ENCODE measurements at places on chromosomes 7 and 10. TPM values are rescaled to one million over a fixed set of nuclear protein-coding genes. Genes with fewer than 3 reads are reported as not detected.
A peak's percentile ranks its signal among the peaks of the same experiment; 100 is the strongest.

SORCS3 gene
- total RNA-seq = 0.68 TPM

FEZF1 gene
- 0.41 TPM for total RNA-seq

TMEM130 gene
- total RNA-seq = 0.15 TPM

PNLIPRP1 gene
- total RNA-seq = not detected

PRSS37 gene
- total RNA-seq = not detected

DNA sequence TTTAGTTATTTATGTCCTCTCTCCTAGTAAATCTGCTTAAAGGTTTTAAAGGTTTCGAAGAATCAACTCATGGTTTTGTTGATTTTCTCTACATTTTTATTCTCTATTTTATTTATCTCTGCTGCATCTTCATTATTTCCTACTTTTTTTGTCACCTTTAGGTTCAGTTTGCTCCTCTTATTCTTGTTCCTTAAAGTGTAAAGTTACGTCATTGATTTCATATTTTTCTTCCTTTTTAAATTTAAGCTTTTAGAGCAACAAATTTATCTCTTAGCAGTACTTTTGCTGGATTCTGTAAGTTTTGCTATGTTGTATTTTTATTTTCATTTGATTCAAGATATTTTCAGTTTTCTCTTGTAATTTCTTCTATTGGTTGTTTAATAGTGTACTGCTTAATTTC lies 10.7 kb downstream of the MYO3A start:
- H3K36me3 ChIP-seq = peaks cover 28% of the 10 kb centered on the region
- no peak for DNase-seq
- no peak overlapping the region for H3K27ac ChIP-seq
- H3K27me3 ChIP-seq = no peaks in the 10 kb centered on the region
- no peak overlapping the region for H3K4me3 ChIP-seq

DNA sequence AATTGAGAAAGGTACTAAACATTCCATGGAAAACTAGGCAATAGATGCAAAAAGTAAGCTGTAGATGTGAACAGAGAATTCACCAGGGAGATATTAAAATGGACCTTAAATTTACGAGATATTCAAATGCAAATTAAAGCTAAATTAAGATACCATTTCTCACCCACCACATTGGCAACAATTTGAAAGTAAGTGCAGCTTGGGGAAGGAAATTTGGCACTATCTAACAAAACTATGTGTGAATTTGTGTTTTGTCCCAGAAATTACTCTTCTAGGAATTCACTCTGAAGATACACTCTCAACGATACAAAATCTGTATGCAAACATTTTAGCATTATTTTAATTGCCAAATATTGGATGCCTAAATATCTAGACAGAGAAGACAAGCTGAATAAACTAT lies 178.2 kb upstream of the SORCS1 start:
- no peaks in the 10 kb centered on the region for H3K4me1 ChIP-seq
- H3K4me3 ChIP-seq = no peak overlapping the region

DNA sequence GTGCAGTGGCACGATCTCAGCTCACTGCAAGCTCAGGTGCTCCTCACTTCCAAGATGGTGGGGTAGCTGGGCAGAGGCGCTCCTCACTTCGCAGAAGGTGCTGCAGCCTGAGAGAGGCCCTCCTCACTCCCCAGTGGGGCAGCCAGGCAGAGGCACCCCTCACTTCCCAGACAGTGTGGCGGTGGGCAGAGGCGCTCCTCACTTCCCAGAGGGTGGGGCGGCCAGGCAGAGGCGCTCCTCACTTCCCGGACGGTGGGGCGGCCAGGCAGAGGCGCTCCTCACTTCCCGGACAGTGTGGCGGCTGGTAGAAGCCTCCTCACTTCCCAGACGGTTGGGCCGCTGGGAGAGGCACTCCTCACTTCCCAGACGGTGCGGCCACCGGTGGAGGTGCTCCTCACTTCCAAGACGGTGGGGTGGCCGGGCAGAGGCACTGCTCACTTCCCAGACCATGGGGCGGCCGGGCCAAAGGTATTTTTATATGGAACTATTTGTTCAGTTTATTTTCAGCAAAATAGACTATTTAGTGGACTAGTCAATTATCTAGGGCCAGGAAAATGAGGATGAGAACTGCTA lies 57.7 kb upstream of the PPP1R9A start:
- H3K27ac ChIP-seq = no peak overlapping the region
- H3K4me3 ChIP-seq = no peak overlapping the region
- H3K4me1 ChIP-seq = no peaks in the 10 kb centered on the region
- no peaks in the 10 kb centered on the region for H3K36me3 ChIP-seq

DNA sequence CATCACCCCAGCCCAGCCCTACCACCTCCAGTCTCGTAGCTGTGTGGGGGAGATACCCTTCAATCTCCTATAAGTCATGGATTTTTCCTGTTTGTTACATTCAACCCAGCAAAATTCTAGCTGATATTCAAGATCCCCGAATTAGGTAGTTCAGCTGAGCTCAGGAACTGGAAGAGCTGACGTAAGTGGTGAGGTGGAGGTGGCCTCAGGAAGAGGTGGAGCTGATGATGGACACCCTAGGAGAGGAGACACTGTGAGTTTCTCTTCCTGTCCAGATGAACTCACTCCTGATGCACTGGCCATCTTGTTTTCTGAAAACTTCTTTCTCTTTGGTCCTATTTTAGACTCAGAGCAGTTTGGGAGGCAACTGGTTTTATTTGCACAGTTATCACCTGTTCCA lies 90.5 kb upstream of the PITRM1 start:
- H3K4me3 ChIP-seq = no peak overlapping the region
- H3K36me3 ChIP-seq = no peaks in the 10 kb centered on the region
- H3K27ac ChIP-seq = no peak overlapping the region
- H3K4me1 ChIP-seq = no peaks in the 10 kb centered on the region
- H3K27me3 ChIP-seq = no peaks in the 10 kb centered on the region

- no peak overlapping the region for H3K4me3 ChIP-seq
- no peak overlapping the region for H3K27ac ChIP-seq
- H3K27me3 ChIP-seq = no peaks in the 10 kb centered on the region
Observed at GRCh38 chr7:2504889-2505375, 14.6 kb upstream of the LFNG start.

GRCh38 chr7:47354831-47355541 lies 226.9 kb downstream of the TNS3 start:
- H3K4me1 ChIP-seq = peaks cover 24% of the 10 kb centered on the region
- H3K27ac ChIP-seq = no peak overlapping the region
- no peaks in the 10 kb centered on the region for H3K36me3 ChIP-seq

- no peak overlapping the region for H3K27ac ChIP-seq
- no peaks in the 10 kb centered on the region for H3K27me3 ChIP-seq
- peak; percentile 95 for DNase-seq
- H3K36me3 ChIP-seq = peaks cover 64% of the 10 kb centered on the region
- H3K4me1 ChIP-seq = no peaks in the 10 kb centered on the region
Observed at GRCh38 chr7:100563809-100564400, 9.8 kb downstream of the SAP25 start.

GRCh38 chr10:65993451-65993850 lies 932.4 kb upstream of the LRRTM3 start:
- H3K27ac ChIP-seq = no peak overlapping the region
- H3K4me3 ChIP-seq = no peak overlapping the region
- no peaks in the 10 kb centered on the region for H3K4me1 ChIP-seq
- no peaks in the 10 kb centered on the region for H3K36me3 ChIP-seq
- DNase-seq = no peak
- no peaks in the 10 kb centered on the region for H3K27me3 ChIP-seq

DNA sequence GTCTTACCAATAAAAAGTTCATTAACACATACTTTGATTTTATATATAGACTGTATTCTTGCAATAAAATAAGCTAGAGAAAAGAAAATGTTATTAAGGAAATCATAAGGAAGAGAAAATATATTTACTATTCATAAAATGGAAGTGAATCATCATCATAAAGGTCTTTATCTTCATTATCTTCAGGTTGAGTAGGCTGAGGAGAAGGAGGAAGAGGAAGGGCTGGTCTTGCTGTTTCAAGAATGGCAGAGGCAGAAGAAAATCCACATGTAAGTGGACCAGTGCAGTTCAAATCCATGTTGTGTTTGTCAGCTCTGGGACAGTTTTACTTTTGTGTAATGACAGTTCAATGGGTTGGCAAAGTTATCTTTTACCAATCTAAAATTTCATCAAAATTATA lies 609.1 kb upstream of the ANKRD30A start:
- no peaks in the 10 kb centered on the region for H3K4me1 ChIP-seq
- H3K27ac ChIP-seq = no peak overlapping the region
- H3K36me3 ChIP-seq = no peaks in the 10 kb centered on the region
- no peak for DNase-seq
- no peak overlapping the region for H3K4me3 ChIP-seq
- H3K27me3 ChIP-seq = no peaks in the 10 kb centered on the region

- H3K27ac ChIP-seq = no peak overlapping the region
- DNase-seq = no peak
- no peaks in the 10 kb centered on the region for H3K36me3 ChIP-seq
- H3K4me3 ChIP-seq = no peak overlapping the region
- H3K4me1 ChIP-seq = peaks cover under 1% of the 10 kb centered on the region
Observed at GRCh38 chr10:48598243-48598935, 6.5 kb downstream of the ARHGAP22 start.

DNA sequence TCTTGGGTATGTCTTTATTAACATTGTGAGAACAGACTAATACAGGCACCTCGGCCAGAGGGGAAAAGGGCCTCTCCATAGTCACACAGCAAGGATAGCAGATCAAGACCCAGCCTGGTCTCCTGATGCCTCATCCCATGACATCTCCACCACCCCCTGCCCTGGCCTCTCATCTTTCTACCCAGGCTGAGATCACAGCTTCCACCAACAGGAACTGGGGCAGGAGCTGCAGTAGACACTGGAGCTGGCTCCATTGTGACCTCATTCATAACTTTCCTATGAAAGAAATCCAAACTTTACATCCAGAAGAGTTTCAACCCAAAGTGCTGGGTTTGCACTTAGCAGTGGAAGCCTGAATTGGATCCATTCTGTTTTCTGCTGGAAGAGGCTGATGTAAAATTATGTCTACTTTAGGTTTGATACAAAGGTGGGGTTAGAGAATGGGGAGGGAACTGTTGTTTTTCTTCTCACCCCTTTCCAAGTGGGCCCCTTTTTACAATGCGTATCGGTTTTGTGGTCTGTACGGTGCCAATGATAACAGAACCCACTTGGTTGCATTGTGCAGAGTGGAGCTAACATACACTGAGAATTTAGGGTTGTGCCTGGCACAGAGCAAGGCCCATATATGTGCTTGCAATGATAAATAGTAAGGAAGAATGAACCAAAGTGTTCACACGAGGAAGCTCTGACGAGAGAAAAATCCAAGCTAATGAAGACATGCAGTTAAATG lies 28.6 kb upstream of the INSIG1 start:
- no peak for DNase-seq
- no peaks in the 10 kb centered on the region for H3K4me1 ChIP-seq

DNA sequence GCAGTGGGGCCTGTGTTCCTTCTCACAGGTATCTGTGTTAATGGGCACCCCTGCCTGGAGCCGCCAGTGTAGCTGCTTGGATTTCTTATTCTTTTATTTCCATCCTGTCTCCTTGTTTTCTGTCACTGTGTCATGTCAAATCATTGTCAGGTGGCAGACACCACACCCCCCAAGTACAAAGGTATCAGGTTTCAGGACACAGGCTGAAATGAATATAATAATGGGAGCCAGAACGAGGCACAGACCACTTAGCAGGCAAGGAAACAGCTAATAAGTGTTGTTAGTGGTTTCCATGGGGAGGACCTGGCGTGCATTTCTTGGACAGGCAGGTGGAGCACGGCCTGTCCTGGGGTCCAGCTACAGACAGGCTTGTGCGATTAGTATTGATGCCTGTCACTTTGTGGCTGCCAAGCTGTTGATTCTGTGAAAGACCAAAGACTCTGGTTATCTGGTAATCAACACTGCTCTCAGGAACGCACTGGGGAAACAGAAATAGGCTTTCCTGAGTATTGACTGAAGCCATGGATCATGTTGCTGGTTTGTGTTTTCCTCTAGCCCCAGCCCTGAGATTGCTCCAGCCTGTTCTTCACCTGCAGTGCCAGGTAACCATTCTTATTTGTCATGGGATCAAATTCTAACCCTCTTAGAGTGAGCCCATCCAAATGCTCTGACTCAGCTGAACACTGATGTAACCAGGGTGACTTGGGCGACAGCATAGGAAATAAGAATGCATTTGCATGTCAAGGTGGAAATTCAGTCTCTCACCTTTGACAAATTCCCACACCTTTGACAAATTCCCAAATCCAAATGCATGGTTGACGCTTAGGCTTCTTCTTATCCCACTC lies 1002.0 kb downstream of the LRMDA start:
- peak overlapping the region; percentile 48 for H3K4me3 ChIP-seq
- DNase-seq = peak; percentile 80
- H3K36me3 ChIP-seq = no peaks in the 10 kb centered on the region
- no peaks in the 10 kb centered on the region for H3K27me3 ChIP-seq
- H3K4me1 ChIP-seq = peaks cover 50% of the 10 kb centered on the region
- H3K27ac ChIP-seq = peak overlapping the region; percentile 68

DNA sequence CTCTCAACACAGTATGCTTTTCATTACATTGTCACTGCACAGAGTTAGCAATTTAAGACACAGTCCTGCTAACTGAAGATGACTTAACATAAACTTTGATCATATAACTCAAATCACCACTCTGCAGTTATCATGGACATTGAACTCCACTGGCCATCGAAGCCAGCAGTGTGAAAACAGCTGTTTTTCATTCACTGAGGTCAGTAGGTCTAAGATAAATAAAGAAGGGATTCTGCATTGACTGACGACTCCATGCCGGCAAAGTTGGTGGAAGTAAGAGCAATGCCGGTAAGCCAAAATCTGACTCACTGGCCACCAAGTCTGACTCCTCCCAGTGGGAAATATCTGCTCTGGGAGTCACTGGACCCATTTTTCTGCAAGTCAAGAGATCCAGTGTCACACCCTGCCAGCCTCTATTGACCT lies 449.9 kb upstream of the ANKRD30A start:
- no peaks in the 10 kb centered on the region for H3K27me3 ChIP-seq
- no peaks in the 10 kb centered on the region for H3K36me3 ChIP-seq
- no peak overlapping the region for H3K4me3 ChIP-seq
- no peak for DNase-seq

DNA sequence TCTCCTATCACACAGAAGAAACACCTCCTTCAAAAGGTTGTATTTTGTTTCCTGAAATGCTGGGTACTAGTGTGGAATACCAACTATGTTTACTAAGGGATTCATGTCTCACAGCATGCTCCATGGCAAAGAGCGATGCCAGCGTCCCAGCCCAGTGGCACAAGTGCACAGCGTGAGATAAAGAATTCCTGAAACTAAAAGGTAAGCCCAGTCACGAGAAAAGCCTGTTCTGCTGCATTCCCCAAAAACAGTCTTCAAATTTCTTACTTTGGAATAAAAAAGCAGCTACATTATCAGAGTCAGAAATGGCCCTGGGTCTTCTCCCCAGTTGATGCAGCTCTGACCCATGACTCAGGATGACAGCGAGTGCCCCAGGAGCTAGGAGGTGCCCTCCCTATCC lies 53.1 kb upstream of the DDC start:
- no peak overlapping the region for H3K27ac ChIP-seq
- H3K4me3 ChIP-seq = no peak overlapping the region
- DNase-seq = no peak
- H3K27me3 ChIP-seq = no peaks in the 10 kb centered on the region
- H3K4me1 ChIP-seq = no peaks in the 10 kb centered on the region

GRCh38 chr7:155355745-155356144 lies 58.1 kb downstream of the INSIG1 start:
- no peaks in the 10 kb centered on the region for H3K36me3 ChIP-seq
- no peak overlapping the region for H3K4me3 ChIP-seq
- DNase-seq = no peak
- H3K4me1 ChIP-seq = no peaks in the 10 kb centered on the region
- H3K27me3 ChIP-seq = peaks cover 46% of the 10 kb centered on the region

GRCh38 chr7:184294-185264 lies 7.8 kb upstream of the FAM20C start:
- H3K4me3 ChIP-seq = no peak overlapping the region
- DNase-seq = no peak
- no peaks in the 10 kb centered on the region for H3K4me1 ChIP-seq
- H3K27me3 ChIP-seq = no peaks in the 10 kb centered on the region
